AG04450 (cell line): ENCODE measurements at places on chromosomes 6 and 20. TPM values are rescaled to one million over a fixed set of nuclear protein-coding genes. Genes with fewer than 3 reads are reported as not detected.

DNA sequence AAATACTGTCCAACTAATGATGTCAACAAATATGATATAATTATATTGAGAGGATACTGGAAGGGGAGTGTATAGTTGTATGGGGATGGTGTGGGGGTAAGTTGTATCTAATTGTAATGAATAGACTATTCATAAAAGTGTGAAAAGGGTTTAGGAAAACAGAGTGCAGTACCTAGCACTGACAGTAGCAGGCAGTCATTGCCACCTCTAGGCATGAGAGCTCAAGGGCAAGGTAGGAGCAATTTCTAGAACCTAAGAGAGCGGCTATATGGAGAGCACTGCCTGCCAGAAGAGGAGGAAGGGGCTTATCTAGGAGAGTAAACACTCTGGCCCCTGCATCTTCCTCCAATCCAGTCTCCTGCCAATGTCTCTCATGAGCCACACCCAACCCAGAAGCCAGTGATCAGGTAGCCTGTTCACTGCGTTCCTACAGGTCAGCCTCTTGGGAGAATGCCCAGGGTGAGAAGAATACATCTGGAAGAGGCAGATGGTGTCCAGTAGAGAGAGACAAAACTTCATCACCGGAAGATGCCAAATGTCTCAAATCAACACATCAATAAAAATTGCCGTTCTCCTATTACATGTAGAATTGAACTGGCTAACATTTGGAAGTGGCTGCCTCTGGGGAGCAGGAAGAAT is 200.0 kb downstream of the LY86 start:
- DNase-seq: no peak

- DNase-seq: no peak
These were observed at the start of gene PI16 for GRCh38 chr6:36954262-36954931. PI16 (plus strand) TSS chr6:36954738; CDS start chr6:36954761, 23 bp downstream.

GRCh38 chr6:163711615-163712565 is 297.4 kb downstream of the QKI start:
- no peak for DNase-seq

DNA sequence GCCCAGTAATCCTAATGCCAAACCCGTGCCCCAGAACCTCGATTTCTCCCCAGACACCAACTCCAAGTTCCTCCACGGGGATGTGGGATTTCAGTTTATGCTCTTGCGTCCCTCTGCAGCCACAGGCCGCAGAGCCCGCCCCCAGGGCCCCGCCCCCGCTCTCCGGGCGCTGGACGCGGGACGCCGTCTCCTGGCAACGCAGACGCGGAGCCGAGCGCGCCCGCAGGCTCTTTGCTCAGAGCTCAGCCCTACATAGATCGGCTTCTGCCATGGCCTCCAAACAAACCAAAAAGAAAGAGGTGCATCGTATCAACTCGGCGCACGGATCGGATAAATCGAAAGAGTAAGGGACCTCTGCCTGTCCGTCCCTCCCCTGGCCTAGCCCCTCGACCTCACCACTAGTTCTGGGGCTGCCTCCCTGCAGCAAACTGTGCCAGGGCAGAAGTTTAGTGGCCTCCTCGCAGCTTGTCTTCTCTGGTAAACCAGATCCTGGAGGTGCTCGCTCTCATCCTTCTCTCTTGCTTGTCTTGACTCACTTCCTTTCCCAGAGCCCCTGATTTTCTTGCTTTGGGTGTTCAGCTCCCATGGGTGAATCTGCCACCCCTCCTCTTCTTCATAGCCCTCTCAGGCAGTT is at the start of gene ADGB:
ADGB (plus strand) TSS at position 201 of the 634 bp plus-strand sequence; CDS start at position 270, 69 bp downstream.
- DNase-seq: peak; percentile 3

DNA sequence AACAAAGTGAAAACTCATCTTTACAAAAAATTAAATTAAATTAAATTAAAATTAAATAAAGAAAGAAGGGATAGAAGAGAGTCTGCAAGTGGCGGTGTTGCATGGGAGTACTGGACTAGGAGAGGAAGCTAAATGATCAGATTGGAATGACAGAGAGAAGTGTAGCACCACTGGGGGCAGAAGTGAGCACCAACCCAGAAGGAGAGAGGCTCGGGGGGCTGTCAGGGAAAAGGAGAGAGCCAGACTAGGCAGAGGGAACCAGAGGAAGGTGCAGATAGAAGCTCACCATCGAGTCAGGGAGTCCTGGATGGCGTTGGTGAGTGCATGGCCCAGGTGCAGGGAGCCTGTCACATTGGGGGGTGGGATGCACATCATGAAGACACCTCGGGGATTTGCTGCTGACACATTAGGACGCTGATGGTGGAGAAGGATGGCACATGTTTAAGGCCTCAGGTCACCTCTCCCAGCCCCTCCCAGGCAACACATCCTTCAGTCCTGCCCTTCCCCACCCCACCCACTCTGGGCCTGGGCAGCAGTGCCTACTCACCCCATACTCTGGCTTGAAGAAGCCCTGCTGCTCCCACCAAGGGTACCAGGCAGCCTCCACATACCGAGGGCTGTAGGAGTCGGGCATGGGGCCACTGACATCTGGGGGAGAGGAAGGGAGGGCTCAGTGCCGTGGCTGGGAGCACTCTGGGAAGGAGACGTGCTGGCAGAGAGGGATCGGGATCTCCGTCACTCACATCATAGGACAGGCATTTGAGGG is 4.0 kb downstream of the VARS1 start:
- no peak for DNase-seq

DNA sequence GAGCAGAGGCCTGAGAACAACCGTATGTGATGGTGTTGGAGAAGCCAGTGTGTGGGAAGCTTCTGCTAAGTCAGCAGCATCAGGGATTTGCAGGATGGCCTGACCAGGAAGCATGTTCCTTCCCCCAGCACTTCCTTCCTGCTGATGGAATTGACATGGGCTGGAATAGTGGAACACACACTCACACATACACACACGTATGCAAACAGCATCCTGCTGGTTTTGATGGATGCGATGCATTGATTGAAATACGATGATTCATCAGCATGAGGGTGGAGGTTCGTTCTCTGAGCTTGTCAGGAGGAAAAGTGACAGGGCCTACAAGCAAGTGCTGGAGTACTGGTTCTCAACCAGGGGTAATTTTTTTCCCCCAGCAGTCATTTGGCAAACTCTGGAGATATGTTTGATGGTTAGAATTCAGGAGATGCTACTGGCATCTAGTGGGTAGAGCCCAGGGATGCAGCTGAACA is 229.1 kb downstream of the NFATC2 start:
- DNase-seq: no peak

GRCh38 chr20:32626859-32627636 is 41.9 kb upstream of the NOL4L start:
- DNase-seq: no peak

BMP7 gene
- polyA plus RNA-seq: not detected in 2 replicates

DNA sequence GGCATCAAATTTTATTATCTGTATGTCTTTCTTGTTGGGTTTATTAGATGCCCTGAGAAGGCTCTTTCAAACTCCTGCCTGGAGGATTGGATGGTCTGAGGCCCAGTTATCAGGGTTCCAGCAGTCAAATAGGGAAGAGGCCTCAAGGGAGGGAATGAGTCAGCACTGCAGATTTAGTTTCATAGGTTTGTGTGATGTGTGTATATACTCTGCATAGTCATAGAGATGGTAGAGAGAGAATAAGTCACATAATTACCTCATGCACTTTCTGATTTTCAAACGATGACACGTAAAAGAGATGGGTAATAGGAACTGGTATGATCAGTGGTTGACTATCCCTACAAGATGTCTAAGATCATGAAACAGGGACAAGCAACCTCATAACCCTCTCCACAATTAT is 82.1 kb downstream of the ADAT2 start:
- peak; percentile 29 for DNase-seq

DNA sequence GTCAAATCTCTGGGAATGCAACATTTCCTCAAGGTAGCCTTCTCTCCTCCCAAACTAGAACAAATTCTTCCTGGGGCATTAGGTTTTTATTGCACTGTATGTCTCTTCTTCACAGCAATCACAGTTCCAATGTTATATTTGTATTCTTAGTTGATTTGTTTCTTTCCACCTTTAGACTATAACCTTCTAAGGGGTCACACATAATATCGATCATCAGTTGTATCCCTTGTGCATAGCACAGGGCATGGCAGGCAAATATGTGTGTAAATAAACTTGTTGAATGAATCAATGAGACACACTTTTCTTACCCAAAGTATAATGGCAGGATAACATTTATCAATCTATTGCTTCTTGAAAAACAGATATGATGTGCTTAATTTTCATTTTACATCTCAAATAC is 81.0 kb downstream of the ATG5 start:
- DNase-seq: no peak

DNA sequence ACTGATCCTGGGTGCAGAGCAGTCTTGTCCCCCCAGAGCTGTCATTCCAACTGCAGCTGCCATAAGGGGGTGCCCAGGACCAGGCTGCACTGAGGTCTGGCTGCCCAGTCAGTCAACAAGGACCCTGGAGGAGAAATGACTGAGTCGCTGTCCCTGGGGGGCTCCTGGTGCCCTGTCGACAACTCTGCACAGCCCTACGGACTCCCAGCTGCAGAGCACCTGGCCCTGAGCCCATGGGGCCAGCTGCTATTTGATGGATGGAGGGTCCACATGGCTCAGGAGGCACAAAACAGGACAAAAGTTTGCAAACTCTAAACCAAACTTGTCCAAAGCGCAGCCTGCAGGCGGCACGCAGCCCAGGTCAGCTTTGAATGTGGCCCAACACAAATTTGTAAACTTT is 46.3 kb upstream of the RPS6KA2 start:
- no peak for DNase-seq

SLC35F1 gene
- 0.07 and 0.14 TPM in 2 replicates for polyA plus RNA-seq

GDAP1L1 gene
- polyA plus RNA-seq: not detected in 2 replicates

DNA sequence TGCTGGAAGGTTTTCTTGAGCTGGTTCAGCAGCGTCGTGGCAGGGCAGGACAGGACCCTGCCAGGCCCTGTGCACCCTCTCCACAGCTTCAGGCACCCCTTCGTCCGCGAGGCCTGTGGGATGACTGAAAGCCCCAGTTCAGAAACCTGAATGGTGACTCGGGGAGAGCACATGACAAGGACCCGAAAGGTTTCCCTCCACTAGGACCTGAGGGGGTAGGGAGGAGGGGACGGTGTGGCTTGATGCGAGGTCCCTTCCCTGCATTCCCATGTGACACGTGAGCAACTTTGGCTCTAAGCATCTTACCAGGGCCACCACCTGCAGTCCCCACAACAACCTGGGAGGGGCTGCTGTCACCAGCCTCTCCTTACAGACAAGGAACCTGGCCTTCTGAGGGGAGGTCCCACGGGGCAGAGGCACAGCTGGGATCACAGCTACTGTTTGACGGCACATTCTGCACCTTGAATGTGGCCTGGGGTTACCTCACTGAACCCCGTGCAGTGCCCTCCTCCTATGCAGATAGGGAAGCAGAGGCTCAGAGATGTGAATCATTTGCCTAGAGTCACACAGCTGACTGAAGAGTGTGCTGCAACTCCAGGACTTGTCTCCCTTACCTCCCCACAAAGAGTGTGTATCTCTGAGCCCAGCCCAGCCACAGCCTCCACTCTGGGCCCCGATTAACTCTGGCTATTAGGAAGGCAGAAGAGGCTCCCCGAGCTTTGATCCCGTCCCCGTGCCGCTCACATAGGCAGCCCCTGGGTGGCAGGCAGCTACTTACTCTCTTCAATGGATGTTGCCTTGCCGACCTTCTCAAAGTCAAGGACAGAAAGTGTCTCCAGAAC is 84.6 kb downstream of the PTPN1 start:
- DNase-seq: no peak

DNA sequence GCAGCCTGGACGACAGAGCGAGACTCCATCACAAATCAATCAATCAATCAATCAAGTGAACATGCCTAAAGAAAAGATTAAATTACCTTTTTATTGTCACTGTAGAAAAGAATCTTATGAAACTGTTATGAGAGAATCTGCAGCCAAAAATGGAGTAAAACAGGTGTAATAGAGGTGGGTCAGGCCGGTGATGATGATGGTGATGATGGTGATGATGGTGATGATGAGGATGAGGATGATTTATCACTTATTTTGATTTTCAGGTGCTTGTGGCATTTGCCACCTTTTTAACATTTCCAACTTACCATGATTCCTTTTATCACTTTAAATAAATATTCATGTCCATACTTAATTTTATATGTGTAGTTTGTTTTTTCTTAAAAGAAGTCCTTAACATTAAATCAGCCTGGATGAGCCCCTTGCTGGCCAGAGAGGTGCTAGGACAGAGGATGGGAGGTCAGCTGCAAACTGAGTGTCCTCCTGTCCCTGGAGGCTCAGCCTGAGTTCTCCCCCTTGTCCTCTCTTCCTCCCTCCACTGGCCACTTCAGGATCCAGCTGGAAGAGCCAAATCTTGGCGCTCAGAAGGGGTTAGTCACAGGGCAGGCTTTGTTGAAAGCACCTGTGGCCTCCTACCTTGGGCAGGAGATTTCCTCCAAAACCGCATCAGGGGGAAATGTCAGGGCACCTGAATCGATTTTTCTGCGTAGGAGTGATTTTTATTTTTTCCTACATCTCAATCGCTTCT is 32.6 kb downstream of the SLC2A10 start:
- DNase-seq: no peak

CAPN11 gene
- 0.04 and 0.09 TPM in 2 replicates for polyA plus RNA-seq

- peak; percentile 94 for DNase-seq
These were observed 38.5 kb upstream of the AHI1 start for GRCh38 chr6:135535989-135536414.

DNA sequence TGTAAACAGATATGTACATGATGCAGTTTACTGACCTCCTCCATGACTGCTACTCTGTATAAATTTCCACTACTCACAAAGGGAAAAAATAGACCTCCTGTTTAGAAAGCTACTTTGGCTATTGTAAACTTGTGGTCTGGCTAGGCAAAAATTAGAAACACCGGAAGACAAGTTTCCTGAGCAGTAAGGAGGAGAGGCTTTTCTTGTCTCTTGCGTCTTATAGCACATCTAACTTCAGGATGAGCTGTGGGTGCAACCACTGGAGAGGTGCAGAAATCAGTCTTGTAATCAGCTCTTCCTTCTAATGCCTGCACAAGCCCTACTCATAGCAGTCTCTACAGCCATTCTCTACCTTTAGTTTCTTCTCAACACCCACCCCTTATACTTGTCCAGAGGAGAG is 296.5 kb upstream of the SLC35B3 start:
- no peak for DNase-seq
